ENCODE measurements at places on chromosomes 2 and 18. TPM values are rescaled to one million over a fixed set of nuclear protein-coding genes. Genes with fewer than 3 reads are reported as not detected.

Gene MC4R
- total RNA-seq = not detected

Gene CYRIA
- total RNA-seq = 0.11 TPM

Gene CDKL4
- total RNA-seq = not detected

Gene POTEI
- not detected for total RNA-seq

Gene ACOXL
- total RNA-seq = not detected

Gene PLEKHB2
- 45.5 TPM for total RNA-seq

Gene ABHD1
- total RNA-seq = 1.3 TPM

Gene BARD1
- total RNA-seq = 8.8 TPM

Gene IAH1
- 58.1 TPM for total RNA-seq

Gene IL36RN
- not detected for total RNA-seq

Gene IKZF2
- 15.0 TPM for total RNA-seq

Gene CGREF1
- 0.47 TPM for total RNA-seq

Gene SH2D6
- total RNA-seq = 1.6 TPM

Gene VWC2L
- not detected for total RNA-seq

Gene GREB1
- total RNA-seq = 0.19 TPM

Gene SLC39A6
- 18.9 TPM for total RNA-seq

Gene NCK2
- total RNA-seq = 98.1 TPM

Gene C2orf66
- not detected for total RNA-seq

Gene SLC14A1
- total RNA-seq = 2.8 TPM

Gene IL18RAP
- total RNA-seq = 4.2 TPM

Gene CD207
- not detected for total RNA-seq

Gene GRHL1
- total RNA-seq = 0.33 TPM

Gene NT5DC4
- not detected for total RNA-seq

Gene AQP12B
- not detected for total RNA-seq

Gene SKA1
- total RNA-seq = 0.47 TPM

Gene SPR
- not detected for total RNA-seq

Gene SEMA4C
- 72.6 TPM for total RNA-seq

Gene TMEM37
- total RNA-seq = 0.44 TPM

Gene SCN9A
- total RNA-seq = not detected

Gene FEV
- total RNA-seq = not detected

All from CD4-positive, alpha-beta memory T cell (primary cell).